Putamen (tissue), 1 donor: ENCODE measurements at places on chromosomes 1 and 21.

- peak; percentile 24 for DNase-seq
These were observed 208.7 kb downstream of the PTPRU start for GRCh38 chr1:29444782-29445729.

GRCh38 chr1:46772571-46772970 is 26.3 kb upstream of the CYP4B1 start:
- no peak for DNase-seq

DNA sequence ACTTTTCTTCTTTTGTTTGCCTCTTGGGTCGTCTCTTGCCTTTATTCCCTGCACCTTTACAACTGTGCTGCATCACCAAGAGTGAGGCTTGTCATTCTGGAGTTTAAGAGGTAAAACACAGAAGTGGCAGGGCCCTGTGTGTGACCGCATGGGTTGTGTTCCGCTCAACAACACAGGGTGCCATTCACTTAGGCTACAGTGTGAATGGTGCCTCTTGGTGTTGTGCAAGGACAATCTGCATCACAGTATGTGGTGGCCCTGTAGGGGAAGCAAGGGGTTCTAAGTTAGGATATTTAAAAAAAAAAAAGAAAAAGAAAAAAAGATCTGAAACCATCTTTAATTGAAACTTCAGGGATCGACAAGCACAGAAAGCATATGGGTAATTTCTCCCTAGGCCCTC is 38.2 kb downstream of the BRINP2 start:
- DNase-seq = no peak

DNA sequence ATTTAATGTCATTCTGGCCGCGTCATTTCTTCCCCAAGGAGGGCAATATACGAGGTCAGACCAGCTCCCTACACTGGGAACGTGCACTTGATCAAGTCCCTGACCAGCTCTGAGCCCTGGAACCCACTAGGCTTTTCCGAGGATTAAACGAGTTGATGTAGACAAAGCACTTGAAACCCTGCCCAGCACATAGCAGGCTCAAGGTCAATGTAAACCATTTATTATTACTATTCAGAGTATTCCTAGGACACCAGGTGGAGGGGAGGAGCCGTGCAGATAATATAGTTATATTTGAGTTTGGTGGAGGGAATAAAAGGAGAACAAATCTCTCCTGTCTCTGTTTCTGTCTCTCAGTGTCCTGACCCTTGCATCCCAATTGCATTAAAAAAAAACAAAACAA is 174.1 kb upstream of the IGSF21 start:
- no peak for DNase-seq

DNA sequence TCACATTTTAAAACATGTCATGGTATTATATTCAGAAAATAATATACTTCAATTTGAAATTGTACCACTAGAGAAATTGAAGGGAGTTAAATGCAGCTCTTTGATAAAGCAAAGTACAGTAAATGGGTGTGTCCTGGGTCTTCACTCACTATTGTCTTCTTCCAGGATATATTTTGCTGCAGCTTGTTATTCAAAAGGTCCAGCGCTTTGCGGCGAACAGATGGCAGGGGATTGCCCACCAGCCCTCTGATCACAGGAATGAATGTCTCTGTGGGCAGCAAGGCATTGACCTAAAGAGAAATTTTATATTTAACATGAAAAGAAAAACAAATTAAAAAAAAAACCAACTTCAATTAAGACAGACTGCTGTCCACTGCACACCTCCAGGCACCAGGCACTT is 35.1 kb downstream of the LGALS8 start:
- DNase-seq = no peak

DNA sequence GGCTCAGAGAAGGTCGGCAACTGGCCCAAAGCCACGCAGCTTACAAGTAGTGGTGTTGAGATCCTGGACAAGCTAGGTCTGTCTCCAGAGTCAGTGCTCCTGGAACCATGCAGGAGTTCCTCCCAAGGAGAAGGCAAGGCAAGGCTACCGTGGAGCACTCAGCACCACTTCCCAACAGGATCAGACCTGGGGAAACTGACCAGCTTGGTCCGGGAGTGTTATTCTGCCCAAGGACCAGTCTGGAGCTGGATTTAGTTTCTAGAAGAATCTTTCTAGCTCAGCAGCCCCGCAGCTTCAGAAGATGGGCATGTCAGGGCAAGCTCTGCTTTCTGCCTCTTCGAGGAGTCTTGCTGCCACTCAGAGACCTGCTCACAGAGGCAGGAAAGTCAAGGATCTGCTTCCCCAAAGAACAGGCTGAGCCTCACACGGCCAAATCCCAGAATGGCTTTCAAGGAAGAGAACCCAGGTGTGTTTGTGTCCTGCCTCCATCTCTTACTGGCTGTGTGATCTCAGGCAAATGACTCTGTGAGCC is 302.8 kb downstream of the MATN1 start:
- no peak for DNase-seq

DNA sequence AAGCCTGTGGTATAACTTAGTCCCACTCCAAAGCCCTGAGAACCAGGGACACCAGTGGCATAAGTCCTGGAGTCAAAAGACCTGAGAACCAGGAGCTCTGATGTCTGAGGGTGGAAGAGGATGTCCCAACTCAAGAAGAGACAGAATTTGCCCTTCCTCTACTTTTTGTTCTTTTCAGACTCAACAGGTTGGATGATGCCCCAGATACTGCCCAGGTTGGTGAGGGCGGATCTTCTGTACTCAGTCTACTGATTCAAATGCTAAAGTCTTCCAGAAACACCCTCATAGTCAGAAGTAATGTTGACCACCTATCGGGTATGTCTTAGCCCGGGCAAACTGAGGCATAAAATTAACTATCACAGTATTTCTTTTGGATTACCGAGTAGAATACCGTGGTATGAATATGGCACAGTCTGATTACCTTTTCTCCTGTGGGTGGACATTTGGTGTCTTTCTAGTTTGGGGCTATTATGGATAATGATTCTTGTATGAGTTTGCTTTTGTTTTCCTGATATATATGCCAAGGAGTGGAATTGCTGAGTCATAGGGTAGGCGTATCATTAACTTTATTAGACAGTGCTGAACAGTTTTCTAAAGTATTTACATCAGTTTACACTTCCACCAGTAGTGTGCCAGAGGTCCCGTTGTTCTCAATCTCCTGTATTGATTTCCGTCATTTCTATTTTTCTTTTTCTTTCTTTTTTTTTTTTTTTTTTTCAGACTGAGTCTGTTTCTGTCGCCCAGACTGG is 3.2 kb upstream of the CHAF1B start:
- no peak for DNase-seq

DNA sequence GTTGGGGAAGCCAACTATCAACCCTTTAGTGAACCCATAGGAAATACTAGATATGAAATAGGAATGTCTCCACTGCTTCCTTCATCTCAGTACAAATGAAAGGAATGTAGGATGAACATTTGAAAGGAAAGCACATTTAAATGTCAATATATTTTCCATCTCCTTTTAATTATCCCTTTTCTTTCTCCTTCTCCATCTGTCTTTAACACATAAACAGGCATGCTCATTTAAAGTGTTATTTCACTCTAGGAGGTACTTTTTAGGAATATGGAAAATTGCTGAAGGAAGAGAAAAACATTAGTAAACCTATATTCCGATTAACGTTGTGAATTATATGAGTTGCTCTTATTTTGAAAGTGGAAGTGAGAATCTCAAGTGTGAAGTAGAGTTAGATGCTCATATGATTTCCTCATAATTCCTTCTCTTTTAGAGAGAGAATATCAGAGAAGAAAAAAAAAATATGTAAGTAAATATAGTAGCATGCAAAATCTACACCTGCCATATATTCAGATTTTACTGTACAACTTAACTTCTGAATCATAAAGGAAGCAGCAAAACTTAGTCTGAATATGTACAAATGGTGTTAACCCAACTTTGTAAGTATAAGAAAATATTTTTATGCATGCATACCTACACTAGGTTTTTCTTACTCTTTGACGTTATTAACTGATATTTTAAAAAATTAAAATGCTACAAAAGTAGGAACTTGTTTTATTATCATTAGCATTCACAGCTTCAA is 406.9 kb upstream of the B3GALT2 start:
- DNase-seq = no peak

- no peak for DNase-seq
These were observed 40.4 kb downstream of the RHBG start for GRCh38 chr1:156409439-156409838.

DNA sequence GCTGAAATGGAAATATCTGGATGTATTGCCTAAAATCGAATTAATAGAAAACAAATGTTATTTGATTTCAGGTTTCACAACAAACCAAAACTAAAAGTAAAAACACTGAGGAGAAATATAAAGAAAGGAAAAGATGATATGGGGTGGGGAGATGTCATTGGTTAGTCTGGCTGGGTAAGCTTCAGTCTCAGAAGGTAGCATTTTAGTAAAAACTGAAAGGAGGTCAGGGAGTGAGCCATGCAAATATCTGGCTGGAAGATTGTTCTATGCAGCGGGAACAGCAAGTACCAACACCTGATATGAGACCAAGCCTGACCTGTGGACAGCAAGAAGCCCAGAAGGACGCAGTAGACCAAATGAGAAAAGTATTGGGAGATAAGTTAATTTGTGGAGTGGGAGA is 264.6 kb downstream of the LRRC40 start:
- no peak for DNase-seq

DNA sequence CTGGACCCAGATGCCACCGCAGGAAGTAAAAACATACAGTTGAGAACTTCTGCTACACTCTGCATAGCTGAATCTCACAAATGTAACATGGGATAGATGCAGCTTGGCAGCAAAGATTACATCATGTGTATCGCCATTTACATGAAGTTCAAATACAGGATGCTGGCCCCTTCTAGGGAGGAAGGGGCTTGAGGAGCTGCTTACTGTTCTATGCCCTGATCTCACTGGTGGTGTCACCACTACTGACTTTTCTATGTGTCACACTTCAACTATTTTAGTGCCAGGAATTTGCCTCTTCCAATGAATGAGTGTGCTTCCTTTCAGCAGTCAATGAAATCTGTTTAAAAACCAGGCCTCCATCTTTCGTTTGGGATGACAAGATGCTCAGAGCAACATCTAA is 31.1 kb downstream of the MRAP start:
- no peak for DNase-seq

DNA sequence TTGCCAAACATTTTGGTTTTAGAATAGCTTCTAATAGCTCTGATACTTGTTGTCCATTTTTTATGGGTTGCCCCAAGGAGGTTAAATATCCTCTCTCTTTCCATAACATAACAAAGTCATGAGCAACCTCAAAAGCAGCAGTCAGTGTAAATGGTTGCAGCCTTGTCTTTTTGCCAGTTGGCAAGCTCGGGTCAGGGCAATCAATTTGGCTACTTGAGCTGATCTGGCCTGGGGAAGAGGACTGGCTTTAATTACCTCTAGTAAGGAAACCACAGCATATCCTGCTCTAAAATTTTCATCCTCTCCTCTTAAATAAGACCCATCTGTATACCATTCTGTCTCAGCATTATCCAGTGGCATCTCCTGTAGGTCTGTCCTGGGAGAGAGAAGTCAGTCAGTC is 21.2 kb upstream of the FMO4 start:
- no peak for DNase-seq

- no peak for DNase-seq
These were observed 234.4 kb downstream of the PTPRU start for GRCh38 chr1:29470788-29471119.

GRCh38 chr21:38898422-38899096 is 92.8 kb downstream of the ETS2 start:
- no peak for DNase-seq
